ENCODE measurements at places on chromosomes 13 and 19.

GRCh38 chr13:99256283-99256682 lies 1.9 kb downstream of the GPR18 start:
- DNase-seq = no peak

GRCh38 chr19:41426116-41426841 lies 895 bp downstream of the B3GNT8 start:
- no peak for DNase-seq

DNA sequence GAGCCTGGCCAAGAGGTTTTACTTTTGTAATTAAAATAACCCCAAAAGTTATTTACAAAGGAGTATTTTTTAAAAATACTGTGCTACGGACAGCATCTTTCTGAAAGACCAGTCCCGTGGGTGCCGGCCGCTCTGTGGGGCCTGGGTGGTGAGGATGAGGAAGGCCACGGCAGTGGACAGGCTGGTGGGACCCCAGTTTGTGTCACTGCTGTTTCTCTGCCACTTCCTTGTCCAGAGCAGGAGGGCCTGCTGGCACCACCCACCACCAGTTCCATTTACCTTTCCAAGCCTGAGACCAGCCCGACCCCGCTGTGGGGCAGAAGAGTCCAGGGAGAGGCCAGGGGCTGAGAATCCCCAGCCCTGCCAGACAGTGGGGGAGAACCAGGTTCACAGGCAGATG lies 23.8 kb downstream of the ELAVL1 start:
- DNase-seq = no peak

GRCh38 chr19:12481781-12482508 lies 2.7 kb downstream of the ZNF709 start:
- DNase-seq = no peak

DNA sequence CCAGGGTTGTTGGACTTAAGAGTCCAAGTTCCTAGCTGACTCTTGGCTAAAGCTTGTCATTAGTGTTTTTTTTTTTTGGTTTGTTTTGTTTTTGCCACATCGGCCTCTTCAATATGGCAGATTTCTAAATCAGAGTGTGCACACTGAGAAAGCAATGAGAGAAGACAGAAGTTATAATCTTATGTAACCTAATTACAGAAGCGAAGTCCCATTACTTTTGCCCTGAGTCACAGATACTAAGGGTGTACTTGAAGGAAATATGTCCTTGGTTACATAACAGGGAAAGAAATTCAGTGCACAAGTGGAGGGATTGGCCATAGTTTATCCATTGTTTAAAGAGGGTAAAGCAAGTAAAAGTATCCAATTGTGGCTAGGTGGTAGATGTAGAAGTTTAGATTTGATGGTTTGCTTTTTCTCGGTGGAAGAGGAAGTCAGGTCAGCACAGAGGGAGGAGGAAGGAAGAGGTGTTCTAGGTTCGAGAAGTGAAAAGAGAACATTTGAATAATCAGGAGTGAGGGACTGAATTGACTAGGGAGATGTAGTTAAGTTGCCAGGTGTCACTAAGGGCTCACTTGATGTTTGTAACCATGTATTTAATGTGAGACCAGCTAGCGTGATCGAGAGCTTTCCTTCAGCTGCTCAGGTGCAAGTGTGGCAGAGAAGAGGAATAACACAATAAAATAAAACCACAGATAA lies 12.2 kb downstream of the GTF2F2 start:
- DNase-seq = no peak

GRCh38 chr19:51246164-51246552 lies 4.7 kb upstream of the SIGLECL1 start:
- DNase-seq = no peak

DNA sequence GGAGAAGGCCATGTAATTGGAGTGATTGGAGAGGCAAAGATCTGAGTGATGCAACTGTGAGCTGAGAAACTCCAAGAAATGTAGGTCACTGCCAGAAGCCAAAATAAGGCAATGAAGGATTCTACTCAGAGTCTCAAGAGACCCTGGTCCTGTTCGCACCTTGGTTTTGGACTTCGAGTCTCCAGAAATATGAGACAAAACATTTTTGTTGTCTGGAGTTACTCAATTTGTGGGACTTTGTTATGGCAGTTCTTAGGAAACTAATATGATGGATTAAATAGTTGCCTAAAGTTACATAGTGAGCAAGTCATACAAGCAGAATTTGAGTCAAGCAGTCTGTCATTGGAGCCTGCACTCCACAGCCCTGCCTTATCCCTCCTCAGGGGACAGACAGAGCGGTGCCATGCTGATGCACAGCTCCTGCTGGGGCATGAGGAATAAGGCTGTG lies 104.2 kb downstream of the ITGBL1 start:
- peak; percentile 62 for DNase-seq

DNA sequence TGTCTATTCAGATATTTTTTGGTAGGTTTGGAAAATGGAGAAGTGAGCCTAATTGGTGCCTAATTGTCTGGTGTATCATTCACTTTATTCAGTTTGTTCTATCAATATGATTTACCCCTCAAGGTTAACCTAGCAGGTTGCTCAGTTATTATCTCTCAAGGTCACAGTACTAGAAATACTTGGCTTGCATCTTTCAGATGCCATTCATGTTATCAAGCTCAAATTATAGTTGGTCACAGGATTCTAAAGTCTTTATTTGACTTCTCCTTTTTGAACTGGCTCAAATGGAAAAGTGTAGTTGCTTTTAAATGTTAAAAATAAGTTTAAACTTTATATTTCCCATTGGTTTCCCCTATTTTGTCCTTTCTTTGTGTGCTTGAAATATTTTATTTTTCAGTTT lies 2.6 kb downstream of the KCNRG start:
- no peak for DNase-seq

DNA sequence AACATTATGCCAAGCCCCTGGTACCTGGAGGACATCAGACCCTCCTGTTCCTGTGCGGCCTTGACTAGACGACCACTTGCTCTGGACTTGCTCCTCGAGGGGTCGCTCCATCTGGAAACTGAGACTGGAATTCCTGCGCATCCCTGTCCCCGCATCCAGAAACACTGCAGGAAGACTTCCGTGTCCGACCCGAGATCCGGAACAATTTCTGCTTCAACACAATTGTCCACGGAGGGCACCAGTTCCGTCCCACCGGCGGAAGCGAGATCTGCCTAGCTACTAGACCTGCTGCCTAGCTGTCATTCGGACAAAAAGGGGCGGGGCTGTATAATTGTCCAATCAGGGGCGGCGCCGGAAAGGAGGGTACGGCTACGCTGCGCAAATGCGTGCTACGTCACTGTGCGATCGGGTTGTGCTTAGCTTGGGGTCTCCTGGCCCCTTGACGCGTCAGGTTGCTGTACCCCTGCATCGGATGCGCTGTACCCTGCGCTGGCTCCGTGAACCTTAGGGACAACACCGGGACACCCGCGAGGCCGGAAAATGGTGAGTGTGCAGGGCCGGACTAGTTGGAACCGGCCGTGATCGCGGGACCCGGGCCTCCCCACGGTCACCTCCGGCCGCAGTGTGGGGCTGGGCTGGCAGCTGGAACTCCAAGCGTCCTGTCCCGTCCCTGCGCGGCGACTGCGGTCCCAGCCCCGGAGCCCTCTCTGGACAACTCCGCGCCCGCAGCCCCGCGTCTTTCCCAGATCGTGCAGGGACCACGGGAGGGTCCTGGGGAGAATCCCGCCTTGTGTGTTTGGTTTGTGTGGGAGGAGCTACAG lies at the start of the genes ZNF490 and ZNF791:
ZNF490 (minus strand) TSS at position 274 of the 821 bp plus-strand sequence; CDS start at position 141, 133 bp downstream.
ZNF791 (plus strand) TSS at position 381 of the 821 bp plus-strand sequence; CDS start at position 541, 160 bp downstream.
- peak; percentile 96 for DNase-seq

- no peak for DNase-seq
Measured at GRCh38 chr13:111920932-111921705, 145.8 kb upstream of the SOX1 start.

- DNase-seq = no peak
Measured at GRCh38 chr13:83794583-83794982, 87.7 kb downstream of the SLITRK1 start.

DNA sequence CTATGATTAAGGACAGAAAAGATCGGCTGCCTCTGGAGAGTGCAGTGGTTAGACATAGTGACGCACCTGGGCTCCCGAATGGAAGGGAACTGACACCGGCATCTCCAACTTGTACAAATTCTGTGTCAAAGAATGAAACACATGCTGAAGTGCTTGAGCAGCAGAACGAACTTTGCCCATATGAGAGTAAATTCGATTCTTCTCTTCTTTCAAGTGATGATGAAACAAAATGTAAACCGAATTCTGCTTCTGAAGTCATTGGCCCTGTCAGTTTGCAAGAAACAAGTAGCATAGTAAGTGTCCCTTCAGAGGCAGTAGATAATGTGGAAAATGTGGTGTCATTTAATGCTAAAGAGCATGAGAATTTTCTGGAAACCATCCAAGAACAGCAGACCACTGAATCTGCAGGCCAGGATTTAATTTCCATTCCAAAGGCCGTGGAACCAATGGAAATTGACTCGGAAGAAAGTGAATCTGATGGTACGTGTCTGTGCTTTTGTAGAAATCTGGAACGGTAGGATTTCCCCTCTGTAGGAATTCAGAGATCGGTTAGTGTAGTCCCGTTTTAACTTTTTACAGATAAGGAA lies 16.9 kb downstream of the ERCC5 start:
- DNase-seq = no peak

DNA sequence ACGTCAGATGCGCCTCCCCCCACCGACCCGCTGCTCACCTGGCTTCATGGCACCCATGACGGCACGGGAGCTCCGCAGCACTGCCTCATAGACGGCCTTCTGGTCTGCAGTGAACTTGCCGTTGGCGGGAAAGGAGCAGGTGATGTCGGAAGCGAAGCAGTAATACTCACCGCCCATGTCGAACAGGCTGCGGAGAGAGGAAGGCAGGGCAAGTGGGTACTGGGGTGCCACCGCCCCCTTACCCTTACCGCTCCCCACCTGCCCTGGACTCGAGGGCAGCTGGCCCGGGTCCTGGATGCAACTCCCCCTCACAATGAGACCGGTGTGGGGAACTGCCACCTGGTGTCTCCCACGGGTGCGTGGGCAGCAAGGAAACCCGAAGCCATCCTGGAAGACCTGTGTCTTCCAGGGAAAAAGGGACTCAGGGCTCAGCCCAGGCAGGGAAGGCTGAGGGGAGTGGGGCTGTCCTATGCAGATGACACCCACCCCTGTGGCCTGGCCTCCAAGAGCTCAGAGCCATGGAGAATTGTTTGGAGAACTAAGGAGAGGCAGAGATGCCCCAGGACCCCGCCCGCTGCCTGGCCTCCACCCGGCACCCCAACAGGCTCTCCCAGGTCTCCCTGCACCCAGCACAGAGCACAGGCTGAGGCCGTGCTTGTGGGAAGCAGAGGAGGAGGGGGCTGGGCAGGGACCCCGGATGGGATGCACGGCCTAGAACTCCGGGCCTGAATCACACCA lies 28.3 kb downstream of the CEBPG start:
- DNase-seq = no peak

DNA sequence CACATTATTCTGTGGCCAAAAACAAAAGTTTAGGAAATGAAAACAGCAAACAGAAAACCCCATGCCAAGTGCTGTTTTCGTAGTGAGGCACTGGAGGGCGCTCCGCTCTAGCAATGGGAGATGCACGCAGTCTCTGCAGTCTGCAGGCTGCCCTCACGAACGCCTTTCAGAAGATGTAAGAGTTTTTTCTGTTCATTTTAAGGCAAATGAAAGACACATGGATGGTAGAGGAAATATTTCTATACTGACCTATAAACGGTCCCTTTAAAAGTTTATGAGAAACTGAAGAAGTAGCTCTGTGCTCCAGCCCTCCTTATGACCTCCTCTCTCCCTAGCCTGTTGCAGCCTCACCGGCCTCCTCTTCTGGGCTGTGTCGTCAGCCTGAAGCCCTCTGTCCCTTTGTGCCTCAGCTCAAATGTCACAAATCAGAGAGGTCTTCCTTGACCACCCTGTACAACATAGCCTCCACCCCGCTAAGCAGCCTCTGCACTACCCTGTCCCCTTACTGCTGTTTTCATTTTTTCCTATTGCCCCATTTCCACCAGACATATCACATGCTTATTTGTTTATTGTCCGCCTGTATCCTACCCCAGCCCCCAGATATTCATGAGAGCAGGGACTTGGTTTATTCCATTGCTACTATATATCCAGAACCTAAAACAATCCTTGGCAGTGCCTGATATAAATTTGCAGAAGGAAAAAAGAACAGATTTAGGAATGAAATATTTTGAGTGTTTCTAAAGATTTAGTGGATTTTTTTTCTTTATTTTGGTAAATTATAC lies 116.4 kb downstream of the TM9SF2 start:
- DNase-seq = no peak

DNA sequence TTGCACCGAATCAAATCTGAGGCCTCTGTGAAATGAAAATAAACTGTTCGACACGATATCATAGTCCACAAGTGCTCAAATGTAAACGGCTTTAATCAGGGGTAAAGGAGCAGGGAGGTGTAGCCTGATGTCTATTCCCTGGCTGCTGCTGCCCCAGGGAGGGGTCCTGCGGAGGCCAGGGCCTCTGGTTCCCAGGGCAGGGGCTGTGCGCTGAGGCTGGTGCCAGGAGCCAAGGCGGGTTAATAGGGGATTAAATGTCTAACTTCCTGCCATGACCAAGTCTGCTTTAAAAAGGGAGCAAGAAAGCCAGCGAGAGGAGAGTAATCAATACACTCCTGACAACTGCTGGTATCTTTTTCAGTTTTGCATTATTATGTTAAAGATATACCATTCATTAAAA lies 59.4 kb downstream of the ZNF536 start:
- no peak for DNase-seq

GRCh38 chr19:8052464-8052859 lies at the start of gene CCL25:
Gene CCL25 (plus strand): TSS chr19:8052760. CDS start chr19:8053050, 290 bp downstream.
- no peak for DNase-seq

- DNase-seq = no peak
Measured at GRCh38 chr19:56969759-56970178, 129.2 kb upstream of the PEG3 start.

DNA sequence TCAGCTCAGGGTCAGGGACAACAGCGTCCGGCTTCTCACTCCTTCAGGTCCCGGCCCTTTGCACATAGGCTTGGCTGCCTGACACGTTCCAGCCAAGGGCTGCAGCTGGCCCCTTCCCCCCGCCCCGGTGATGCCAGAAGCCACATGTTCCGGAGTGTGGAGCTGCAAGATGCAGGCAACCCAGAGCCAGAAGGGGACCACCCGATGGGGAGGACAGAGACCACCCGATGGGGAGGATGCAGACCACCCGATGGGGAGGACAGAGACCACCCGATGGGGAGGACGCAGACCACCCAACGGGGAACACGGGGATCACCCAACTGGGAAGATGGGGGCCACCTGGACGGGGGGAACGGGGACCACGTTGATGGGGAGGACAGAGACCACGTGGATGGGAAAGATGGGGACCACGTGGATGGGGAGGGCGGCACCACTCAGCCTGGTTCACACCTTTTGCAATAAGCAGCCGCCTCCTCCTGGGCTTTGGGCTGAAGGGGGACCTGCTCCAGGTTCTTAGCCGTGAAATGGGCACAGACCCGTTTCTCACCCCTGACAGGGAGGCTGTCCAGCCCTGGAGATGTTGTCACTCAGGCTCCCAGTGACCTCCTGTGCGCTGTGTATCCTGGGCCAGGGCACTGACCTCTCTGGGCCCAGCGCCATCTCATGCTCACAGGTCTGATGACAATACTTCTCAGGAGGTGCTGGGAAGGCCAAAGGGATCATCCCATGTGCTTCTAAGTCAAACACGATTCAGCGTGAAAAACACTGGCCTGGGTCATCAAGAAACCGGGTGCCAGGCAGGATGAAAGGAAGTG lies 34.5 kb downstream of the C13orf46 start:
- no peak for DNase-seq

GRCh38 chr13:44930963-44931623 lies 58.2 kb downstream of the NUFIP1 start:
- DNase-seq = peak; percentile 19

Measured in GM04504 (cell line).